Activated gamma-delta T cell treated with anti-CD3 and anti-CD28 coated beads, Interleukin-2, amount 50 U/mL, for 16 hours (primary cell): ENCODE measurements at places on chromosomes 2 and 18.

- DNase-seq: no peak
Observed at GRCh38 chr2:172415865-172416183, 11.6 kb upstream of the ITGA6 start.

- no peak for DNase-seq
Observed at GRCh38 chr2:161223139-161223732, 63.0 kb downstream of the TANK start.

GRCh38 chr2:60552078-60552850 is 1.2 kb downstream of the BCL11A start:
- DNase-seq: no peak

- DNase-seq: no peak
Observed at GRCh38 chr2:110802208-110802932, 70.0 kb downstream of the ACOXL start.

GRCh38 chr2:49830846-49831245 is 676.5 kb upstream of the FSHR start:
- DNase-seq: no peak

DNA sequence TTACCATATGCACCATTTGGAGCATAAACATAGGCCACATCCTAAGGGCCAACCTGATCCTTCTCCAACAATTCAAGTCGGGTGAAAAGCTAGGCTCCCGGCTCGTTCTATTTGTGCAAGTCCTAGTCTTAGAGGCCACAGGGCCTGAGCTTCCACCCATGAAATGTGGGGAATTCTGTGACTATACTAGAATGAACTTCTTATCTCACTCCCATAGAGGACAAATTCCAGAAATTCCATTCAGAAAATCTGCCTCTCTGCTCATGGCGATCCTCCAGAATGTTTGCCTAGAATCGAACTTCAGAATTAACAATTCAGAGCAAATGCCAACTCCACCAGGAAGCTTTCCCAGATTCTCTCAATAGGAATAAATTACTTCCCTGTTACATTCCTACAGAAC is 187.9 kb downstream of the BCL11A start:
- DNase-seq: no peak

- no peak for DNase-seq
Observed at GRCh38 chr2:164625378-164625971, 4.2 kb upstream of the GRB14 start.

DNA sequence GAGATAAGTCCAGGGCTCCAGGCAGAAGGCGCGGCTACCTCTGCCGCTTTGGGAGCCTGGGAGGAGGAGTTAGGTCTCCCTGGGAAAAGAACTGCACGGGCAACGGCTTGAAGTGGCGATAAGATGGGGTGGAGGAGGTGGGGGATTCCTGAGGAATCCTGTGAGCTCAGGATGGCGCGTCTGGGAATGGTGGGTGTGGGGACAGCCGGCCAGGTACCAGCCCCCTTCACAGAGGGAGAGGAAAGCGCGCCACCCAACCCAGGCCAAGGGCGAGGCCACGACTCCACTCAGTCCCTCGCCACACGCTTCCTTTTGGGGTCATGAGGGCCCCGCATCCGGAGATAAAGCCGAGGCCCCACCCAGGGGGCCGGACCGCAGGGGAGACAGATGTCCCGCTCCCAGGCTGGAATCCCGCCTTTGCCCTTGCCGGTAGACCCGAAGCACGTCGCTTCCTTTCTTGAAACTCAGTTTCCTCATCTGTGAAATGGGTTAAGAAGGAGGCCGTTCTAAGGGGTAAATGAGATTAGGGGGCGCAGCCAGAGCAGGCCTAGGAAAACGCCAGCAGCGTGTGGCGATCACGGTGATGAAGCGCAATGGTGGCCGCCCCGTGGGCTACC is 1.7 kb upstream of the CTDSP1 start:
- no peak for DNase-seq

DNA sequence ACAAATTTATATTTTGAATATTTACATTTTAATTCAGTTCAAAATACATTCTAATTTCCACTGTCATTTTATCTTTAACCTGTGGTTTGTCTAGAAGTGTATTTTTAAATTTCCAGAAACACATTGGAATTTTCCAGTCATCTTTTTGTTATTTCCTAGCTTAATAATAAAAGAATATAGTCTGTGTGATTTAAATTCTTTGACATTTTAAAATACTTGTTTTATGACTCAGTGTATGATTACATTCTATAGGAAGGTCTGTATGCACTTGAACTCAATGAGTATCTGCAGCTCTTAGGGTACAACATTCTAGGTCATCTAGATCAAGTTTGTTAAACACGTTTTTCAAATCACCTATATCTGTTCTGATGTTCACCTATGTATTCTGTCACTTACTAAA is 88.3 kb upstream of the MBOAT2 start:
- no peak for DNase-seq

GRCh38 chr18:10405014-10405493 is 49.4 kb upstream of the APCDD1 start:
- DNase-seq: no peak

DNA sequence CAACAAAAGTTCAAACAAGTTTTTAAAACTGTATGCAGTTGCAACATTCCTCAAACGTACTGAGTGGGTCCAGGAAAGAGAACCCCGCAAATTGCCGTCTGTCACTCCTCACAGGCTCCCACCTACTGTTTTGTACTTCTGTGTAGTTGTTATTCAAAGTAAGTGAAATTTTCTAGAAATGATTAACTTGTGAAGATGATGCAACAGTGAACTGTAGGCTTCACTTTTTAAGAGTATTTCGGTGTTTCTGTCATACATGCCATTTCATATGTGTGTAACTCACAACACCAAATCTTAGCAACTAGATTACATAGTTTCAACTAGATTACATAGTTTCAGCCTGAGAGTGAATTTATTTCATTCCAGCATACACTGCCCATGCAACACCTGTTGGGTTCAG is 226.0 kb upstream of the TANK start:
- no peak for DNase-seq

DNA sequence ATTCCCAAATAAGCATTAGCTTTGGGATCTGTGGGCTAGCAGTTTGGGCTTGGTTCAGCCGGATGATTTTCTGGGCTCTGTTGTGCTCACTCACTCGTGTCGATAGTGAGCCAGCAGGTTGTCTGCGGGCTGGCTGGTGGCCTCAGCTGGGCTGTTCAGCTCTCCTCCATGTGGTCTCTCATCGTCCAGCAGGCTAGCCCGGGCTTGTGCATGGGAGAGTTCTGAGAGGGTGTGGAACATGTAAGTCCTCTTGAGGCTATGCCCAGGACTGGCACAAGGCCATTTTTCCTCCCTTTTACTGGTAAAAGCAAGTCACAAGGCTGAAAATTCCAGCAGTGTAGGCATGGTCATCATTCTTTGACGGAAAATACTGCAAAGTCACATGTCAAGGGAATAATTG is 38.5 kb downstream of the NTSR2 start:
- no peak for DNase-seq

DNA sequence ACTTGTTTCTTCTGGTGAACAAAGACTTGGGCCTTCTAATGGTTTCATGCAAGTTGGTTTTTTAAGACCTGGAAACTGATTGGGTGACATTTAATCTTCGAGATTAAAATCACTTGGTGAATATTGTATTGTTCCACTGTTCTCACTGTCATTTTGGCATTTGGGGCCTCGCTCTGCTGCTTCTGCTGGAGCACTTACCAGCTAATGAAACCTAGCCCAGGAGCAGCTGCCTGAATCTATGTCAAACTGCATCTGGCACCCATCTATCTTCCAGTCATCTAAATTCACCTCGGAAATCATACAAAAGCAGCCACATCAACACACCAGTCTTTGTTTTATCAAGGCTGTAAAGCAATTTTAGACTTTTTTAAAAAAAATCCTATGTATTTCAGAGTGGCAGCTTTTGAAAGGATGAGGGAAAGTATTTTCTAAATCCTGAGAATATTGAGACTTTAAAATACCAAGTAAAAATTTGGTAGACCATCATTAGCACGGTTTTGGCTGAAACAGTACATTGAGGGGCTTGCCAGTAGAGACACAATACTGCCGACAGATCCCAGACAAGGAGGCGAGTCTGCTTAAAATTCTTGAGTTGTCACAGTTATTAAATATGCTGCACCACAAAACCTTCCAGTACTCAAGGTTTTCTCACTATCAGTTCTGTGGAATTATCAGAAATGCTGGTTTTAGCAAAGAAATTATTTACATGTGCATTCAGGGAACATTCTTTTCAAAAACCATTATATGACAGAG is 26.1 kb upstream of the SERTAD2 start:
- no peak for DNase-seq

DNA sequence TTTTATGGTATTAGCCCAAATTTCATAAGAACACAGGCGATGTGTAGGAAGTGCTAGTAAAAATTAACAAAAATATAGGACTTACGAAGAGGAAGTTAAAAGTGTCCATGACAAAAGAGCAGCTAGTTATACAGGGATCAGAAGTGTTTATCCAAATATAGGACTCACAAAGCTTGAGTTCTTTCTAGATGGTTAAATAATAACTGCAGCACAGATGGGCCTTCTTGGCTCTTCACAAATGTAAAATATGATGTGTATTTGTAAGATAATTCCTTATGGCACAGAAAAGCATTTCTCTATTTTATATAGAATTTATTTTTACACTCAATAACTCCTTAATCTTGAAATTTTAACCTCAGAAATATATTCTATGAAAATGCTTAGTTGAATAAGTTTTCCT is 100.9 kb upstream of the SPHKAP start:
- no peak for DNase-seq

GRCh38 chr2:24429197-24430074 is 61.6 kb upstream of the NCOA1 start:
- no peak for DNase-seq

- DNase-seq: no peak
Observed at GRCh38 chr2:219300022-219300421, 9.2 kb downstream of the PTPRN start.

GRCh38 chr2:134235510-134236144 is 18.2 kb upstream of the MGAT5 start:
- no peak for DNase-seq

GRCh38 chr18:48918660-48919456 is 31.9 kb downstream of the SMAD7 start:
- DNase-seq: no peak

GRCh38 chr2:217279140-217279539 is 419.3 kb upstream of the TNP1 start:
- DNase-seq: no peak

- no peak for DNase-seq
Observed at GRCh38 chr18:59374128-59374527, 15.1 kb upstream of the LMAN1 start.

DNA sequence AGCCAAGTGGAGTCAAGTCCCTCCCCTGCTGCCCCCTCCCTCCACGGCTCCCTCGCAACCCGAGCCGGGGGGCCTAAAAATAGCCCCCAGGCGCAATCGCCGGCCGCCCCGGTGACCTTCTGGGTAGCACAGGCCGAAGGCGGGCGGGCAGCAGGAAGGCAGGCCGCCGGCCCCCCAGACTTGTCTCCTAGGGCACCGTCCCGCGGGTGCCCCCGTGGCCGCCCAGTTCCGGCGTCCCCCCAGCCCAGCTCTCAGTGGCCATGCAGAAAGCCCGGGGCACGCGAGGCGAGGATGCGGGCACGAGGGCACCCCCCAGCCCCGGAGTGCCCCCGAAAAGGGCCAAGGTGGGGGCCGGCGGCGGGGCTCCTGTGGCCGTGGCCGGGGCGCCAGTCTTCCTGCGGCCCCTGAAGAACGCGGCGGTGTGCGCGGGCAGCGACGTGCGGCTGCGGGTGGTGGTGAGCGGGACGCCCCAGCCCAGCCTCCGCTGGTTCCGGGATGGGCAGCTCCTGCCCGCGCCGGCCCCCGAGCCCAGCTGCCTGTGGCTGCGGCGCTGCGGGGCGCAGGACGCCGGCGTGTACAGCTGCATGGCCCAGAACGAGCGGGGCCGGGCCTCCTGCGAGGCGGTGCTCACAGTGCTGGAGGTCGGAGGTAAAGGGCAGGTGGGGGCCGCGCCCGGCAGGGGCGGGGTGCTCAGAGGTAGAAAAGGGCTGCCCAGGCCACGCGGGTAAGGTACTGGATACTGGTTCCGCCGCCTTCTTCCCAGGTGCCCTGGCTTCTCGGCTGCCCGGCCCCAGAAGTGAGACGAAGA is at the start of gene SPEG:
Gene SPEG (plus strand): TSS at position 126 of the 808 bp plus-strand sequence. CDS start 135 bp downstream, at position 261.
- DNase-seq: no peak

GRCh38 chr2:147772781-147773180 is 72.0 kb upstream of the ACVR2A start:
- no peak for DNase-seq

GRCh38 chr18:73683409-73684238 is 464.0 kb downstream of the FBXO15 start:
- no peak for DNase-seq

GRCh38 chr2:235140801-235141081 is 188.9 kb downstream of the SH3BP4 start:
- DNase-seq: no peak

GRCh38 chr2:74894272-74894981 is 60.5 kb downstream of the HK2 start:
- DNase-seq: no peak

DNA sequence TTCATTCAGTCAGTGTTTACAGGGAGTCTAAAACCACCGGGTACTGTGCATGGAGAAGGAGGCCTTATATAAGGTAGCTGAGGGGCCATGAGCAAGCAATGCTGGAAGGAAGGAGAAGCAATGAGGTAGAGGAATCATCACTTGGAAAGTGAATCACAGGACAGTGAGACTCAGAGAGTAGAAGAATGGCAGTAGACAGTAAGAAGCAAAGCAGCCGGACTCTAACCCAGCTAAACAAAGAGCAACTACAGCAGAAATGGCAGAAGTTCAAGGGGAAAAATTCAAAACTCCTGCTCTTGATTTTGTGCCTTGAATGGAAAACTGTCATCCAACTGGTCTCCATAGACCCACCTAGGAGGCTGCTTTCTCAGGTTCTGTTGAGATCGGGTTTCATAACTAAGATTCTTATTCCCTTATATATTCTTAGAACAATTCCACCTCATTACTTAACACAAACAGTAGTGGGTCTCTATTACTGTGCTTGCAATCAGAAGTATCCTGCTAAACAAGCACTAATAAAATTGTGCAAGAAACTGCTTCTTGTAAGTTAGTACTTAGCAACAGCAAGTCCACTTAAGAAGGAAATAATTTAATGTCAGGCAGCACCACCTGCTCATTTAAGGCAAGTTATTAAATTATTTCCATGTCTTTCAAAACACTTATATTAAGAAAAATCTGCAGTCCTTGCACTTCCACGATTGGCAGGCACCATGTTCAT is 68.0 kb downstream of the RBMS1 start:
- DNase-seq: no peak

GRCh38 chr2:99634234-99634633 is 144.4 kb upstream of the REV1 start:
- no peak for DNase-seq

- no peak for DNase-seq
Observed at GRCh38 chr2:121237980-121238665, 46.9 kb downstream of the TFCP2L1 start.

DNA sequence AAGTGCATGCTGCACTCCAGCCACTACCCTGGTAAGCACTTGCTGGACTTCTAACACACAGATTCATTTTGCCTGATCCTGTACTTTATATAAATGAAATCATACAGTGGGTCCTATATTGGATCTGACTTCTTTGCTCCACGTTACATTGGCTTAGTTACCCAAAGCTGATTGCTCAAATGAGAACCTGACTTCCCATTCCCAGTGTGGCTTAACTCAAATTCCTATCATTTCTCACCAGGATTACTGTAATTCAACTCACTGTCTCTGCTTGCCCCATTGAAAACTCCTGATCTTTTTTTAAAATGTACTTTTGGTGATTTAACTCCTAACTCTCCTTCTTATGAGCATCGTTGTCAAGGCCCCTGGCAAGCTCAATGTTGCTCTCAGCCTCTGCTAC is 1.4 kb downstream of the RSAD2 start:
- no peak for DNase-seq

GRCh38 chr2:20496076-20496872 is 49.4 kb downstream of the RHOB start:
- DNase-seq: no peak

- no peak for DNase-seq
Observed at GRCh38 chr2:135225781-135226180, 173.7 kb downstream of the RAB3GAP1 start.
